ENCODE measurements at places on chromosomes 5 and 9.

GRCh38 chr9:77440057-77440456 is 208.1 kb downstream of the GNA14 start:
- no peak for DNase-seq

GRCh38 chr5:96083361-96083881 is 121.8 kb upstream of the ELL2 start:
- no peak for DNase-seq

DNA sequence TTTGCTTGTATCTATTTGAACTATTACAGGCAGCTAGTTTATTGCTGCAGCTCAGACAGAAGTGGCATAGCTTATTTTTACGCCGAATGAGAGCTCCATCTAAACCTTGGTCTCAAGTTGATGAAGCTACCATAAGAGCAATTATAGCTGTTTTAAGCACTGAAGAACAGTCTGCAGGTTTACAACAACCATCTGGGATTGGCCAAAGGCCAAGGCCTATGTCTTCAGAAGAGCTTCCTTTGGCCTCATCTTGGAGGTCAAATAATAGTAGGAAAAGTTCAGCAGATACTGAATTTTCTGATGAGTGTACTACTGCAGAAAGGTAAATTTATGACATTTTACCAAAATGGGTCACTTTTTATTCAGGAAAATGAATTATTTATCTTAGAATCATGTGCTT is 67.9 kb downstream of the YTHDC2 start:
- peak; percentile 12 for DNase-seq

DNA sequence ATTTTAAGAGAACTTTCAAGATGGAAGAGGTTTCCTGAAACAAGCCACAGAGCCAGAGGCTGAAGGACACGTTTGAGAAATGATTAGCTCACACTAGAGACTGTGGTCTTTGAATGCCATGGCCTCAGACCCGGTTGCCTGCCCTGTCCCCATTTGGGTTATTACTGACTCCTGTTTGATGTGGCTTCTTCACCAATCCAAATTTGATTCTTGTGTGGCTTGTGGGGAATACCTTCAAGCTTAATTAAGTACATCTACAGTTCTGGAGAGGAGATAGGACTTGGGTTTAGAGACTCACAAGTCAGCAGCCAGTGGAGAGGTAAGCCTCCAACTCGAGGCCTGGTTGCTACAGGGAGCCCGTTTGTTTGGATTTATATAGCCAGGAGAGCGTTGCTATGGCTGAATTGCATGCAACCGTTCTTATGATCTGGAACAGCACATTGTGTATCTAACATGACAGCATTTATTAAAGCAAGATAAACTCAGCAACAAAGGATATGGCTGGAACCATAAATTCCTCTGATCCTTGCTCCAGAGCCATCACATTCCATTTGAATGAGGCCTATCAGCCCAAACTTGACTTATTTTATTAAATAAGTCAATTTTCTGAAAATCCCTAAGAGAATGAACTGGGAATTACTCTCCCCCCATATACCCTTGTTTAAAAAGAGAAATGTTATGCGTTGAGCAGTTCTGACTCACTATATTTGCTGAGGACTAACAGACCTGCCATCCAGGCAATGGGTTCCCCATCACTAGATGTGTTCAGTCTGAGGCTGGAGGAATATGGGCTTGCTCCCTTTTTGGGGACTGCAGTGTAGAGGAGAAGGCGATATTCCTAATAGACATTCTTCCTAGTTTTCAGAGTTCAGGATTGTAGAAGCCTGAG is 88.4 kb upstream of the TNFSF8 start:
- DNase-seq = no peak

- DNase-seq = no peak
Observed at GRCh38 chr5:112933651-112934365, 11.8 kb upstream of the REEP5 start.

GRCh38 chr5:132321109-132321721 is 27.0 kb downstream of the SLC22A4 start:
- DNase-seq = no peak

- DNase-seq = no peak
Observed at GRCh38 chr5:173736923-173737412, 120.5 kb upstream of the BOD1 start.

GRCh38 chr5:89498699-89499098 is 615.7 kb upstream of the MEF2C start:
- DNase-seq = no peak

GRCh38 chr9:92147030-92147851 is 32.0 kb upstream of the SPTLC1 start:
- DNase-seq = no peak

DNA sequence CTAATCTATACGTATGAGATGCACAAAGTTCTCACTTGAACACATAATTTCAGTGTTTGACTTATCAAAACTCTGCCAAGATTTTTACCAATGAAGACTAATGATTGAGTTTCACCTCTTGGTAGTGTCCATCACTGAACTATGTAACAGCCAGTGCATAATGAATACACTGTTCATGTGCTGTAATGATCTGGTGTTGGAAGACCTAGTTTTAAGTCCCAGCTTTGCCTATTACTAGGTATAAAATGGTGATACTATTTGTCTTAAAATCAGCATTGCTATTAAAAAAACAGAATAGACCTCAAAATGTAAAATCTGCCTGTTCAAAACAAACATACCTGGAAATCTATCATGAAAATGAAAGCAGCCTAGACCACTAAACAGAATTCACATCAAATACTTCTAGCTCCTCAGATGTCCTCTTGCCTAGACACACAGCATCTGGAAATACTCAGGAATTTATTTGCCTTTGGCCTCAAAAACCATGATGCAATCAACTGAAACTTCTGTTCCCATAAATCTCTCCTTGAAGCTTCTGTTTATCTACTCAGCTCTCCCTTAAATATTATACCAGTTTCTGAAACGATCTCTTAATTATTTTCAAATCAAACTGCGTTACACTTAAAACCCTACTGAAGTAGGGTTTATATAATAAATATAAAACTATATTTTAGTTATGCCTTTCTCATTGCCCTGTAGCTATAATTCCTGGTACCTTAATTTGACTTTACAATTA is 38.1 kb downstream of the MRPS27 start:
- DNase-seq = peak; percentile 75

- DNase-seq = no peak
Observed at GRCh38 chr5:143001764-143002351, 231.7 kb downstream of the ARHGAP26 start.

DNA sequence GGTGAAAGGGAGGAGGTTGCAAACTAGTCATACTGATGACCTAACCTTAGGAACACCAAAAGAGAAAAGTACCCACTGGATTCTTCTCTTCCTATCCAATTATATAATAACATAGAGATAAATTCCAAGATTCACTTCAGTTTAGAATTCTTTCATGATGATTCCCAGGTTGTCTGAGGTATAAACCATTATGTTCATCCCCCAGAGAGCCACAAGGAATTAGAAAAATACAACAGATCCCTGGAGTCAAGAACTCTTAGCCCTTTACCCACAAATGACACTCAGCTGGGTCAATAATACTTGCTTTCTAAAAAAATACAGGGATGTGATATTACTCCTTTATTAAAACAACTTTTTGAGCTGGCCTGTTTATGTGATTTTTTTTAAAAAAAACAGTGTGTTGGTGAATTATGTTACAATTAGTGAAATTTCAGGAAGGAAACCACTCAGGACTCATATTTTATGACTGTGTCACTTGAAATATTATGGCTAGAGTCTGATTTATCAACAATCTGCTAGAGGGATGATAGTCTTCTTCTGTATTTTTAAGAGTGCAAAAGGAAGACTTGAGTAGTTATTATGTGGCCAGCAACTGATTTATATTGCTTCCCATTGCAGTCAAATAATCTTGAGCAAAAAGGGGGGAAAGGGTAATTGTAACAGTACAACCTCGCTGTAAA is 338.2 kb downstream of the NFIB start:
- DNase-seq = no peak

All from DMS 273 treated with DMSO at 0.1 percent for 48 hours (cell line).